Stimulated activated CD4-positive, alpha-beta T cell treated with anti-CD3 and anti-CD28 coated beads, TNF-alpha, amount 100 ng/mL, for 24 hours (primary cell): ENCODE measurements at places on chromosomes 3 and 15.
A peak's percentile ranks its signal among the peaks of the same experiment; 100 is the strongest.

DNA sequence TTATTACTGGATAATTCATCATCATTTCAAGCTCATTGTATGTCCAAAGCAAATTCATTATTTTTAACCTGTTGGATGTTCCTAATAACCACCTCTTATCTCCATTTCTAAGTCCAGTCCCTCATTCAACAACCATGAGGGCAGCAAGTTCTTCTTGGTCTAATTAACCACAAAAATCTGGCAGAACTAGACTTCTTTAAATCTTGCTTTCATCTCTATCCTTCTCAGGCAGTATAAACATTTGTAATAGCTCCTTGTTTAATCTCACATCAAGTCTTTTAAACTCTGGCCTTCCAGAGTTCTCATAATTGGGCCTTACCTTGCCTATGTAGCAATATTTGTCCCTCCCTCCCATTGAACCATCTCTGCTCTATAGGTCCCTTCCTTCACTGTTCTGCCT lies 17.0 kb upstream of the GHSR start:
- DNase-seq: no peak

DNA sequence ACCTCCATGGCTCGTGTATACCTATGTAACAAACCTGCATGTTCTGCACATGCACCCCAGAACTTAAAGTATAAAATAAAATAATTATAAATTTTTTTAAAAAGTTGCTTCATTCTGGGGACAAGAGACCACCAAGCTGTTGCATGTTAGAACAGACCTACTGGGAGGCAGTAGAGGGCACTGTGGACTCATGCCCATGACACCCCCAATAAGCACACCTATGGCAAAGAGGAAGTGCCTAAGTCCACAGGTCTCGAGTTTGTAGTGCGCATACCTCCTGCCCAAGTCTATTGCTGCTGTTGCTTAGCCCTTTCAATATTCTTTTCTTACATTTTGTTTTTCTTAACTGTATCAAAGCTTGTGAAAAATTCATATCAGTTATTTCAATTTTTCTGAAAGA lies 267.9 kb upstream of the THBS1 start:
- no peak for DNase-seq

DNA sequence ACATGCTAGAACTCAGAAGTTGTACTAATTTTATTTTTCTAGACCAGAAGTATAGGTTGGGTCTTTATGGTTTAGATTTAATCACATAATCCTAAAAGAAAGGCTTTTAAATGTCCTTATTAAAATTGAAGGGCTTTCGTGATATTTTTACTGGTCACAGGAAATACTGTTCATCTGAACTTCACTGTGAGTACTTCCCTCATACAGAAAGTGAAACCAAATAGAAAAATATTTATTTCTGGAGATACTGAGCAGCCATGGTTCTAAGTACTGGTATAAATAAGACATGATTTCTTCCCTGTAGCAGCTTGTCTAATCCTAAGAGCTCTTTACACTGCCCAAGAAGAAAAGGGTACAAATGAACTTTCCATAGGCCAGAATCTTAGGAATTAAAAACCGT lies 2.0 kb downstream of the SNRK start:
- no peak for DNase-seq

GRCh38 chr3:177402533-177402932 lies 205.3 kb upstream of the TBL1XR1 start:
- DNase-seq: no peak

DNA sequence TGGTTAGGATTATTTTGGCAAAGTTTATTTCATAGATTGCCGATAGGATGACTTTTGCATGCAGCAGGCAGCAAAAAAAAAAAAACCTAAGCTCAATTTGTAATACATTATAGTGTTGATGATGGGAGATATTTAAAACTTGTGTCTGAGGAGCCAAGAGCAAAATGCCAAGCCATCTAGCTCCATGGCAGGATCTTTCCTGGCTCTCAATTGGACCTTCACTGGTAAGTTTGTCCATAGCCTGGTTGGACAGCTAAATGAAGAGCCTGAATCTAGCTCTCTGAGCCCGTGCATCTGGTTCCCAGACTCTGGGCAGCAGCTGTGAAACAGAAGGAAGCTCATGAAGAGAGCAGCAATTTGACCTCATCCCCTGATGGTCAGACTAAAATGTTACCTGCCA lies 17.5 kb downstream of the STAC start:
- DNase-seq: no peak

DNA sequence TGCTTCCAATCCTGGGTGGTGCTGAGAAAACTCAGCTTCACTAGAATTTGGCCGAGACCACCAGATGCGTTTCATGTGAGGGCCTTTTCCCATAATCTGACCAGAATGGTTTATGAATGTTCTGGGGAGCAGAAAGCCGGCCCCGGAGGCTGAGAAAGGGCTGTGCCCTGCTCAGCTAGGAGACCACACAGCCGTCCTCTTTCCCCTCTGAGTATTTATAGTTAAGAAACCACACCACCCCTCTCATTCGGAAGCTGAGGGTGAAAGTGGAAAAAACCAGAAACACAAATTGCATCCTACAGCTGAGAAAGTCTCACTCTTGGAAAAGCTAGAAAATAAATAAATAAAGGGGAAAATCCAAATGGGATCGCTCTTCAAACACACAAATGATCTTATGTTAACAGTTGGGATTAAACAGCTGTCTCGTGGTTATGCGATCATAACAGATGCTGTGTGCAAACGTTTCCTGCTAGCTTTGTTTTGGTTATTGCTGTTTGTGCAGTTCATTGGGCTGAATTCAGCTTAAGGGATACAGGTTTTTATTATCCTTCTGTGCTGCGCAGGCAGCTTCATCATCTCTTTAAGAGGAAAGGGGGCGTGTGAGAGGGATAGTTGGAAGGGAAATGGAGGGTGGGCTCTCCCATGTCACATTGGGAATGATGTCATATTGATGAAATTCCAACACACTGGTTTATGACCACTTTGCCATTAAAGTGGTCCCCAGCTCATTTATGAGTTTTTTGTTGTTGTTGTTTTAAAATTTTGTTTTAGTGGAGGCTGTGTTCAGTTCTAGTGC lies 1026.2 kb upstream of the NR2F2 start:
- DNase-seq: no peak

GRCh38 chr15:83283813-83284558 lies 478 bp downstream of the BNC1 start:
- no peak for DNase-seq

DNA sequence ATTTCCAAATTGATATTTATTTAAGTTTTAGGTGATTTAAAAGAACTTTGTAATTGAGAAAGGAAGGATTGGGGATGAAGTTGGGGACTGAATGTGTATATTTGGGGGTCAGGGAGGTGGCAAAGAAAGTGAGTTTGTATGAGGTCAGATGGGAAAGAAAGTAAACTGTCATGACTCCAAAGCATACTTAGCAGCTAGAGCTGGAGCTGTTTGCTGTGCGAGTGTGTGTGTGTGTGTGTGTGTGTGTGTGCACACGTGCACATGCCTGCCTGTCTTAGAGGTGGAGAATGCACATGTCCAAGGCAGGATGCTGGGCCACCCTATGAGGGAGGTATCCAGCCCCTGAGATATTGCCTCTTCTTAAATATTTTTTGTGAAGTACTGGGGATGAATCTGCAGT lies 21.0 kb downstream of the BOC start:
- no peak for DNase-seq

- DNase-seq: no peak
Measured at GRCh38 chr3:27589795-27590194, 105.6 kb upstream of the SLC4A7 start.

- DNase-seq: no peak
Measured at GRCh38 chr3:32681811-32682210, 3.2 kb upstream of the CNOT10 start.

- DNase-seq: no peak
Measured at GRCh38 chr3:167091226-167091625, 288.9 kb downstream of the ZBBX start.

- peak; percentile 74 for DNase-seq
Measured at GRCh38 chr3:188154014-188154808, at the start of gene LPP. TSS of gene LPP (plus strand) at chr3:188154157. CDS start at chr3:188406121, 251,964 bp downstream.

- DNase-seq: no peak
Measured at GRCh38 chr15:94395640-94396039, 164.3 kb downstream of the MCTP2 start.

DNA sequence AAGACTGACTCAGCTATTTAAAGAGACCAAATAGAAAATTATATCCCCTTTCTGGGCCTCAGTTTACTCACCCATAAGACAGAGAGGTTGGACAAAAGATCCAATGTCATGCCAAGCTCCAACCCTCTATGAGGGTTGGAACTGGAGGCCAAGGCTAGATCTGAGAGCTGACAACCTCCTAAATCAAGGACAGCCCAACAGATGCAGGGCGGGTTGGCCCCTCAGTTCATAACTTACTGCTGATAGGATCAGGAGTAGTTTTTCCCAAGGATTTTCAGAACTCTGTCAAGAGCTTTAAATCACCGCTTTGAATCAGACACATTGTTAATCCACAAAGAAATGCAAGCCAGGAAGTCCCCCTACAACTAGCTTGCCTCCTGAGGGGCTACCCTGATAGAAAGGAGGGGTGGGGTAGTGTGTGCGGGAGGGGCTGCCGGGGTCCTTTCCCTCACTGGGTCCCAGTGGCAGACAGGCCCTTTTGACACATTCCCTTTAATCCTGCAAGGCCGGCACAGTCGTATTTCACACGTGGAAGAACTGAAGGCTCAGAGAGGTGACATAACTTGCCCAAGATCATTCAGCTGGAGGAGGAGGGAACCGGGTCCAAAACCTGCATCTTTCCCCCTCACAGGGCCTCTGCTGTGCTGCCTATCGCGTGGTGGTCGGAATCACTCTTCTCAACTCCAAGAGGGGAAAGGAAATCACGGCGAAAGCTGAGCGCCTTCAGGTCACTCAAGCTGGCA lies 21.4 kb downstream of the BMF start:
- no peak for DNase-seq

- no peak for DNase-seq
Measured at GRCh38 chr3:39125841-39126500, 18.5 kb downstream of the TTC21A start.

DNA sequence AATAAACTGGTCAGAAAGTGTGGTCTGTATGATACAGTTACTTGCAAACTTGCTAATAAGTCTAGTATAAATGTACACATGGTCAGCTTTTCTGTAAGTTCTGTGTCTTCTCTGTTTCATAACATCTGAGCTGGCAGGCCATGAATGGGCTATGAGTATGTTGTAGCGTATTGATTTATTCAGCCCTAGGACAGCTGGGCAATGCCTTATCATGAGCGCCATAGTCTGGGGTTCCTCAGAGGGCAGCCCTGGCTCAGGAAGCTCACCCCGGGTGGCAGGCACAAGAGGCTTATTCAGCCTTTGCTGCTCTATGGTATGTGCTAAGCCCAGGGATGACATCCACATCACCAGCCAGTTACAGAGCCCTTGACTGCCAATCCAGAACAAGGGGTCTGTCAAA lies 50.7 kb upstream of the CCR2 start:
- DNase-seq: no peak

DNA sequence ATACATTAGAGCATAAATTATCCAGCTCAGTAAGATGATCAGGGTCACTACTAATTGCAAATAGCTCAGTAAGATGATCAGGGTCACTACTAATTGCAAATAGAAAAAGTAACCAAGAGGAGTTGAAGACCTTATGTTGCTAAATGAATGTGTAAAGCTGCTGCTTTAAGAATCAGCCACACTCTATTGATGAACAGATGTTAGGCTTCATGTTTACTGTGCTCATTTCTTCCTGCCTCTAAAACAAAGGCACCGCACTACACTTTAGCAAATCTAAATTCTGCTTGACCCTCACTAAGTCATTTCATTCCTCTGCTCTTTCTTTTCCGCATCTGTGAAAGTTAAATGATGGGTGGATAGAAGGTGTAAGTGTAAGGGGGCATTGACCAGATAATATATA lies 92.6 kb upstream of the PLSCR4 start:
- no peak for DNase-seq

DNA sequence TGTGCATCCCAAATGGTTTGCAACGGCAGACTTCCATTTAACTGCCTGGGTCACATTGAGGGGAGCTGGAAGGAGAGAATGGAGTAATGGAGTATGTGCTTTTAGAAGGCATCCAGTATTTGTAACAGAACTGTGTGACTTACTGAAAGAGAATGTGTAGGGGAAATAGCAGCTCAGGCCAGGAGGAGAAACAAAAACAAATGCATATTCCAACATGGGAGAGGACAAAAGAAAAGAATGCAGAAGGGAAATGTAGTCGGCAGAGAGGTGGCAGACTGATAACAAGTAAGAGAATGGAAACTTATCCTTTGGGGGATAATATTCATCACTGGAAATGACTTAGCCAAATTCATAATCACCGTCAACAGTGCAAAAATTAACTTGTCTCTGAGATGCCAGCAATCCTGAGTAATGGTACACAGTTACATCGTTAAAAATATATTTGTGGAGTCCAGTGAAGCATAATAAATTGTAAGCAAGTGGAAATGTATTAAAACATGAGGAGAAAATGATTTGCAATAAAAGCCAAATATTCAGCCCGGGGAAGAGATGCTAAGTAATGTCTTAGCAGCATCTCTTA lies 294.9 kb upstream of the SGO1 start:
- DNase-seq: no peak

DNA sequence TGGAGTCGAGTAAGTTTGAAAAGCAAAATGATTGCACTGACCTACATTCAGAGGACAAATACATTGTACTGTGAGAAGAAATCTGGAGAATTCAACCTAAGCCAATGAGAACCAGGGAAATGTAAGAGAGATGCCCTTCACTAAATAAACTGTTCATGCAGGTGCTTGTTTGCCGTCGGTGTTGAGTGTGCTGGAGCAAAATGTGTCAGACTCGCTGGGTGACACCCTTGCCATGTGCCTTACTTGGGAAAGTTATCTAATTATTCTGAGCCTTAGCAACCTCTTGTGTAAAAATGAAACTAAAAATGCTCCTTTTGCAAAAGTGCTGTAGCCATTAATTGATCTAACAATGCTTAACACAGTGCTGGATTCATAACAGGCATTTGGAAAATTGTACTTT lies 140.4 kb downstream of the GABRB3 start:
- DNase-seq: no peak

DNA sequence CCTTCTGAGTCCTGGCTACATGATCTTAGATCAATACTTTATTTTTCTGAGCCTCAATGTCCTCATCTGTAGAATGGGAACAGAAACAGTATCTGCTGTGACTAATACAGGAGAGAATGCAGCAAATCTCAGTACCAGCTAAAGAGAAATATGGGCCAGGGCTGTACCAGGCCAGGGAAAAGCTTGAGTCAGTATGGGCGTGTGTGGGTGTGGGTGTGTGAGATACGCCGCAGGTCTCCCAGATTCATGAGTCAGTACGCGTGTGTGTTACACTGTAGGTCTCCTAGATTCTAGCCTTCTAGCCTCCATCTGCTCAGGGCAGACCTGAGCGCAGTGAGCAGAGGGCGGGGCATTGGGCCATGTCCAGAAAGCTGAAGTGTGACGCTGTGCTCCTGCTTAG lies 15.2 kb downstream of the GNAI2 start:
- peak; percentile 63 for DNase-seq

- DNase-seq: no peak
Measured at GRCh38 chr3:186209810-186210752, 101.2 kb upstream of the ETV5 start.

- no peak for DNase-seq
Measured at GRCh38 chr3:149998946-149999345, 28.3 kb upstream of the PFN2 start.

- no peak for DNase-seq
Measured at GRCh38 chr3:126158016-126158911, 22.1 kb downstream of the ALDH1L1 start.
